Stimulated activated CD8-positive, alpha-beta memory T cell treated with anti-CD3 and anti-CD28 coated beads, Interleukin-15, amount 100 ng/mL, for 24 hours (primary cell): ENCODE measurements at places on chromosomes 16 and 17.

GRCh38 chr17:30920282-30920681 is 1.5 kb upstream of the ADAP2 start:
- no peak for DNase-seq

DNA sequence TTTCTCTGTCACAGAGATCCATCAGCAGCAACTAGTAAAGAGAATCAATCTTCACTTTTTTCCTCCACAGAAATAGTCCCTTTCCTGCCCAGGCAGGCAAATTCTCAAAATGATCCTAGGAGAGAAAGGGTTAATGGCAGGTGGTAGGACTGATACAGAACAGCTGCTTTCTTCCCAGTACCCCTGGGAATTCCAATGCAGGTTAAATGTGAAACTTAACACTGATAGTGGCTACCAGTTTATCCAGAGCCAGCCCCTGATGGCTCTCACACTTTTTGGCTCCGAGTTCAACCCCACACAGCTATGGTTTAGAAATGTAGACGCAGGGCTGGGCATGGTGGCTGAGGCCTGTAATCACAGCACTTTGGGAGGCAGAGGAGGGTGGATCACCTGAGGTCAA is 22.2 kb downstream of the MARVELD3 start:
- DNase-seq, result no peak

- DNase-seq, result peak; percentile 3
These were observed 27.4 kb downstream of the EMP2 start for GRCh38 chr16:10552998-10553491.

DNA sequence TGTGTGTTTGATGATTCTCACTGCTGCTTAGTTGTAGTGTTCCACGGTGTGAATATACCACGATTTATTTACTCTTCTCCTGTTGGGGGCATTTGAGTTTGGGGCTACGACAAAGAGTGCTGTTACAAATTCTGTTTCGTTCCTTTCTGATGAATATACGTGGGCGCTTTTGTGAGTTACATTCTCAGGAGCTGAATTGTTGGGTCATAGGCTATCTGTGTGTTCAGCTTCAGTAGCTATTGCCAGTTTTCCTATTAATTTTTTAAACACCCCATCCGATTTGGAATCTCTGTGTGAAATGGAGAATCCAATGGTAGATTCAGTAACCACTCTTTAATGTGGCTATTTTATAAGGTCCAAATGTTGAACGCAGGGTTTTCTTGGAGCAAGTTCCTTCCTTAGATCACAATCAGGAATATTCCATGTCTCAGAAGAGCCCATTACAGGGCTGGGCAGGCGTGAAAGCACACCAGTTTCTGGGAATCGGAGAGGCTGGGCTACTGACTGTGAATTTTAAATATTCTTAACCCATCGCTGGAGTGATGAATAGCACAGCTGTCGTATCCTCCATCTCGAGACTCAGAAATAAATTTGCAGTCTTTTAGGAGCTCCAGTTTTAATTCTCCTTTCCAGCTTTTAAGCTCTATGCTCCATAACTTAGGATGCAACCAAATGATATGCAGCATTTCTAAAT is 115.9 kb downstream of the PITPNC1 start:
- DNase-seq, result no peak

- DNase-seq, result no peak
These were observed 8.1 kb upstream of the ABCA5 start for GRCh38 chr17:69335058-69335457.

DNA sequence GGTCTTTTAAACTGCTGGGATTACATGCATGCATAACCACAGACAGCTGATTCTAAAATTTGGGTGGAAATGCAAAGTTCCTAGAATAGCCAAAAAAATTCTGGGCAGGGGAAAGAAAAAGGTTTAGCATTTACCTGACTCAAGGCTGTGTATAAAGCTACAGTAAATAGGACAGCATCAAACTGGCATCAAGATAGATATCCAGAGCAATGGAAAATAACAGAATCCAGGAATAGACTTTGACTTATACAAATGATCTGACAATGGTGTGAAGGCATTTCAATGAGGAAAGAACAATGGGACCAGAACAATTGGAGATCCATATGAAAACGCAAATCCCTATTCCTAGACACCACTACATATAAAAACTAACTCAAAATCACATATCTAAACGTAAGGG is 12.9 kb downstream of the ANKFY1 start:
- no peak for DNase-seq

- no peak for DNase-seq
These were observed 9.6 kb downstream of the CDK5RAP3 start for GRCh38 chr17:47980541-47980940.

DNA sequence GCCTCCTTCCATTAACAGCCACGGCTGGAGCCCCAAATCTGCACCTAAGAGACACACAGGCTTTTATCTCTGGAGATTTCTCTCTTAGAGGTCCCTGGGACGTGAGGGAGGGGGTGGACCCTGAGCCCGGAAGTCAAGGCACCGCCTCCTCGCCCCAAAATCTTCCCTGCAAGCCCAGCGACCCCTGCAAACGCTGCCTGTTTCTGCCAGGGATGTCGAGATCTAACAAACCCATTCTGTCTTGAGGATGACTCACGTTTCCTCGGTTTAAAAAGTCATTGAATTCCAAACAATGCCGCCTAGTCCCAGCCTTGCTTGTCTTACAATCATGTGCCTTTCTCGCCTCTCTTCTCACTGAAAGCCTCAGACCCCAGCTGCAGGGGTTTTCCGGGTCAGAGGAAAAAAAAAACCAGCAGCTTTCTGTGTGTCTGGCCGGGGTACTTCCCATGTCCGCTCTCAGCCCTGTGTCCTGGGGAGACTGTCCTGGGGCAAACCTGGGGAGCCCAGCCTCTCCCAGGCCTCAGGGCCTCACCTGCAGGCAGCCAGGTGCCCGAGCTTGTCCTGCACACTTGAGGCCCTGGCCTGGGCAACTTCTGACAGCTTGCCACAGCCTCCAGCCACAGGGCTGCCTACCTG is 15.4 kb downstream of the ARL2BP start:
- DNase-seq, result no peak

- DNase-seq, result no peak
These were observed 245.3 kb downstream of the GSG1L start for GRCh38 chr16:27818246-27818645.

- DNase-seq, result no peak
These were observed 2.8 kb downstream of the IRX3 start for GRCh38 chr16:54283725-54284318.

GRCh38 chr16:8373676-8374431 is 216.5 kb downstream of the TMEM114 start:
- DNase-seq, result no peak

- DNase-seq, result no peak
These were observed 5.7 kb downstream of the SNX11 start for GRCh38 chr17:48113201-48113676.

DNA sequence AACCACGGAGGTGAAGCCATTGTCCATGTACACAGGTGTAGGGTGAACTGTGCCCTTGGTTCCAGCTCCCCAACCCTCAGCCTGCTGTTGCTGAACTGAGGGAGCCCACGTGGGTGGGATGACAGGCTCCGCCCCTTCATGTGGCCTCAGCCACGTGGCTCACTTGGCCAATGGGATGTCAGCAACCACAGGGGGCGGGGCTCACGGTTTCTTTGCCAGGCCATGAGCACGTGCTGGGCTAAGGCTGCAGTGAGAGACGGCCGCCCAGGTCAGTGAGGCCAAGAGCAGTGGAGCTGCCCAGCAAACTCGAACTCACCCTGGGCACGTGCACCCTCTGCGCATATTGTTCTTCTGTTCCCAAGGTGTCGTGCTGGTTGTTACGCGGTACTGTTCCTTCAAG is 282.6 kb downstream of the IRF8 start:
- no peak for DNase-seq
